ENCODE measurements at places on chromosomes 7 and 10.

DNA sequence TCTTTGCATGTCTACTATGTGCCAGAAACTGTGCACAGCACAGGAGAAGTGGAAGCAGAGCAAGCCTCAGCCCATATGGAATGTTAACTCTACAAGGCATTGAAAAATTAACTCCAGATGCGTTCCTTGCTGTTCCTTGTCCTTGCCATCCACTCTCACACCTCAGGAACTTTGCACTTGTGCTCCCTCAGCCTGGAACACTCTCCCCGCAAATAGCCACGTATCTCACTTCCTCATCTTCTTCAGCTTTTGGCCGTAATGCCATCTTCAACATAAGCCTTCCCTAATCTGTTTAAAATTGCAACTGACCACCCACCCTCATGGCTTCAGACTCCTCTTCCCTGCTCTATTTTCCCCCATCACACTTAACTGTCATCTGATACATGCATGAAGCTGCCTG lies 83.2 kb upstream of the CAPZA2 start:
- DNase-seq = no peak

- no peak for DNase-seq
These were observed 1.4 kb upstream of the TMEM139 start for GRCh38 chr7:143283381-143283780.

DNA sequence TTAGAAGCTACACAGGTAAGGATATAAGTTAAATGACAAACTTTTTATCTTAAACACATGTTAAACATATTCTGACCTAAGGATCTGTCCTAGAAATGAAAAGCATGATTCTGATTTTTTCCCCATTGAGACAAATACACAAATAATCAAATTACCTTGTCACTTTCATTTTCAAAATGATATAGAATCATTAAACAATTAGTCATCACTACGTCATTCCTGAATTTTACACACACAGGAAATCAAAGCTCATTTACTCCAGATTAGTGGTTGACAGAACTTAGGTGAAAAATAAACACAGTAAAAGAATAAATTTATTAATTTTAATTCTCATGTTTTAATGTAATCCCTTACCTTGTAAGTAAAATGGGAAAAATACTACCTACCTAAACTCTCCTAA lies 89.0 kb downstream of the AASS start:
- DNase-seq = no peak

DNA sequence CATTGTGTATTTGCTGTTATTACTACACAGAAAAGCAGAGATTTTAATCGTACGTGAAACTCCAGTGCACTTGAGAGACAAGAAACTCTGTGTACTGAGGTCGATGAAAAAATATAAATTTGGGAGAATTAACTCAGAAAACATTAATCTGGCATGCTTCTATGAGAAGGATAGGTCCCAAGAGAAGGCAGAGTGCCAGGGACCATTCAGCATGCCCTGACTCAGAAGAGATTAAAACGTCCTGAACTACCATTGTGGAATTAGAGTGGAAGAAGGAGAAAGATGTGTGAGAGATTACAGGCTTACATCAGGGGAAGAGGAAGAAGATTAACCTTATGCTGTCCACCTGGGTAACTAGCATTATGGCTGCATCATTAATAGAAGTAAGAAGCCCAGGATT lies 72.4 kb downstream of the REEP3 start:
- DNase-seq = peak; percentile 27

DNA sequence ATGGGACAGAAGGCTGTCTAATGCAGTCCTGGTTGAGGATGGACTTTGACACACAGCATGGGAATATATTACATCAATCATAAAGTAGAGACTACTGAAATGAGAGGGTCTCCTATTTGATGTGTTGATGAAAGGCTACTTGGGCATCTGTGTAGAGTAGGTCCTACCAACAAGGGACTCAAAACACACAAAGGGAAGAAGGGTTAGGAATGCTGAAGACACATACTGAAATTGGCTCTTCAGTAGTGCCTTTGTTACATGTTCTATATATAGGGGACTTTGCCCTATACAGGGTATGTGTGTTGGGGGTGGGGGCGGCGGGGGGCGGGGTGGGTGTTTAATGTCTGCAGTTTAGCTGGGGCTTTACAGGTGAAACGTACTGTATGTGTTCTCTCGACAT lies 7.7 kb downstream of the CUL1 start:
- no peak for DNase-seq

GRCh38 chr7:86833360-86833759 lies 189.7 kb downstream of the GRM3 start:
- DNase-seq = no peak

DNA sequence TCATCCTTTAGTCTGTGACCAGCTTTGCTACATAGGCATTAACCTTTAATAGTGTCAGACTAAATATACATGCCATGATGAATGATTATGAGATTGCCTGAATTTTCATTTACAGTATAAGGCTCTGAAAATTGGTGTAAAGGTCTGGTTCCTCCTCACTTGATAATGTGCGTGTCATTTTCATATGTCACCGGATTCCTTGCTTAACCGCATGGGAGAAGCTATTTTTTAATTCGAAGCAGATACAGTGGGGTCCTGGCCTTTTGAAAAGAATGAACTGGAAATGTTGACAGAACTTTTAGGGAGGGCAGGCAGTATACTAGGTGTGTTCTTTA lies 192.4 kb upstream of the SH2B2 start:
- no peak for DNase-seq

- no peak for DNase-seq
These were observed 37.3 kb upstream of the AKR1C2 start for GRCh38 chr10:5040781-5041470.

GRCh38 chr10:96370584-96371157 lies 11.9 kb upstream of the OPALIN start:
- peak; percentile 72 for DNase-seq

- no peak for DNase-seq
These were observed 10.7 kb upstream of the FHIP2A start for GRCh38 chr10:114810926-114811325.

DNA sequence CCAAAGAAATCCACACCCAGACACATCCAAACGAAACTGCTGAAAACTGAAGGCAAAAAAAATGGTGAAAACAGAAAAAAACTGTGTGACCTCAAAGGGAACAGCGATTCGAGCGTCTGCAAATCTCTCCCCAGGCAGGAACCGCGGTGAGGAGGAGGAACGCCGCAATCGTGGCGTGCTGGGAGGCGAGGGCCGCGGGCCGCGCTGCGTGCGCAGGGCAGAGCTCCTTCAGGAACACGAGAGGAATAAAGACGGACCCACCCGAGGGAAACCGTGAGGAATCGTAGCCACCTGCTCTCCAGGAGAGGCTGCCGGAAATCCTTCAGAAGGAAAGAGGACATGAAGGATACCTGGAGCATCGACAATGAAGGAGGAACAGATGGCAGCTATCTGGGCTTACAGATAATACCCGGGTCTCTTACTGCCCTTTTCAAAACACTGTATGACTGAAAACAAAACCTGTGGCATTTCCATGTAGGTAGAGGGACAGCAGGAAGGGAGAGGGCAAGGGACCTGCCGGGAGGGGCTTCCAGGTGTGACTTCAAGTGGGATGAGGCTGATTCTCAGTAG lies 266.0 kb downstream of the MAD1L1 start:
- no peak for DNase-seq

DNA sequence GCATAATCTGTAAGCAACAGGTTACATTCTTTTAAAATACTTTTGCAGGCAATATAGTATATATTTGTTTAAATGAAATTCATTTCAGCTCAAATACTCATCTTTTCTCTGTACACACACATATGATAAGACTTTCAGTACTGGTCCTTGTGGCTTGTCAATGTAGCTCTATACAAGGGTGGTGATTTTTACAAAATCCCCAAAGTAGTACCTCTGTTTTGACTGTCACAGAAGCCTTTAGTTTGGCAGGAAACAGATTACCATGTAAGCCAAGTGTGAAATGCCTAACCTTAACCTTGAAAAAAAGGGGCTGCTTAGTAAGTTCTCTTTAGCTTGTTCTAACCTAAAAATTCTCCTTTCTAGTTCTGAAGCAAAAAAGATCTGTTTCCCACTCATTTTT lies 87.9 kb downstream of the KCND2 start:
- DNase-seq = no peak

DNA sequence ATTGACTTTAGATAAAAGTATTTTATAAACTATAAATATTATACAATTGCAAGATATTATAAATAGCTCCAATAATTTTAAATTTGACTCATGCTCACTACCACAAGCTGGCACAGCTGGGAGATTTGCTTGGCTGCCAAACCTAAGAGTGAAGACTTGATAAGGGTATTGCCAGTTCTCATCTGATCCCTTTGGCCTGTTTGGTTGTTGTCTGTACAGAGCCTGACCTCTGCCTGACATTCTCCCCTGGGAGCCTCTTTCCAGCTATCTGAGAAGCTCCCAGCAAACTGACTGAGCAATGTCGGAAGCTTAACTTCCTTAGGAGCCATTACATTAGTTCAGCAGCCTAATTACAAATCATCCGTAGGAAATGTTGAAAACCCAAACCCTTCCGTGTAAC lies 10.2 kb upstream of the LMOD2 start:
- DNase-seq = no peak

GRCh38 chr7:158308001-158308400 lies 279.6 kb downstream of the PTPRN2 start:
- no peak for DNase-seq

DNA sequence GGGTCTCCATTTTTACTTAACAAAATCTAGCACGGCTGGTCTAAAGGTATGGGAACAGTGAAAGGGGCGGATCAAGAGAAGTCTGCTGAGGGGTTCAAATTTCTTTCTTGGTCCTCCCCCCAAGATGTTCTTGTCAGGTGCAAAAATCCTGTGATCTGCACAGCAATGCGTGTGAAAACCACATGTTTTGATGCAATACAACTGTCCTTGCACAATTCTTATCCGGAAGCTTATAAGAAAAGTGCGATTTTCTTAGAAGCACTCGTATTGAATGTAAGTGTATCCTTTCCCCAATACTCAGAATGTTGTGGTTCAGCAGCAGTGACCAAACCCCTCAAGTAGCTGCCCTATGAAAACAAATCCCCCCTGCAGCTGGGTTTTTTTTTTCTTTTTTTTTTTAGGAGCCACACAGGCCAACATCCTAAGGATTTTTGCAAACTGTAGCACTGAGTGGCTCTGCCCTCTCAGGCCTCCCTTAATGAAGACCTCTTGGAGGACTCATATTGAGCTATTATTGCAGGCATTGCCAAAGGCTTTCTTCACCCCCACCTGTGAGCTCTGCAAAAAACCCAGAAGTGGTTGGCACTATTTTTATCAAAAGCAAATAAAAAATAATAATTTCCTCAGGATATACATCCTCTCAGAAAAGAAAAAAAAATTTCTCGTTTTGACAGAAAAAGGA lies 151.9 kb upstream of the ITGB1 start:
- no peak for DNase-seq

DNA sequence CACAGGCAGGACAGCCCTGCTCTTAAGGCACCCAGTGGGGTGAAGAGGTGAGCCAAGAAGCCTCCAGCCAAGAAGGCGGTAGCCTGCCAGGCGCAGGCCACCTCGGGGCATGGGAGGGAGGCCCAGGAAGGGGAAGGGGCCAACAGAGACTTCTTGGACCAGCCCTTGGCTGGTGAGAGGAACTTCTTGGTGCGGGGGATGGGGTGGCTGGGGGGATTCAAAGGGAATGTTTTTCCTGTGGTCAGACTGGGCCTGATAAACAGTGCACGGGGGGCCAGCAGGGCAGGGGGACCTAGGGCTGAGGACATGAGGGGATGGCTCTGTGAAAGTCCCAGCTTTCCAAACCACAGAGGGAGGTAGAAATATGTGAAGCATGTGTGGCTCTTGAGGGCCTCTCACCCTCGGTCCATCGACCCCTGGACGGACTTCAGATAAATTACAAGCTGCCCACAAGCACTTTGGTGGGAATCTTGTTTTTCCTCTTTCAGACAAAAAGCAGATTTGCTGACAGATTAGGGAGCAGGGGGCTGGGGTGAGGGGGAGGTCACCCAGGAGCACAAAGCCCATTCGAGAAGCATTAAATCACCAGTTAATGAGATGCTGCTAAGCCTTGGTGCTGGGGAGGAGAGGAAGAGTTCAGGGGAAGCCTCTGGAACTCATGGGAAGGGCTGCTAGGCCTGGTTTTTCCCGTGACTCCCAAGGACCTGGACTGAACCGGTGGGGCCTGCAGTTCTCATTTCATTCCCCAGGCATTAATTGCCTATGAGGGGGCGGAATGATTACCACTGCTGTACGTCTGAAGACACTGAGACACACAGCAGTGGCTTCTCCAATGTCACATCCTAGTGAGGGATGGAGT lies 11.3 kb downstream of the CRYGN start:
- DNase-seq = no peak

- DNase-seq = no peak
These were observed 19.8 kb downstream of the CCNY start for GRCh38 chr10:35355971-35356724.

DNA sequence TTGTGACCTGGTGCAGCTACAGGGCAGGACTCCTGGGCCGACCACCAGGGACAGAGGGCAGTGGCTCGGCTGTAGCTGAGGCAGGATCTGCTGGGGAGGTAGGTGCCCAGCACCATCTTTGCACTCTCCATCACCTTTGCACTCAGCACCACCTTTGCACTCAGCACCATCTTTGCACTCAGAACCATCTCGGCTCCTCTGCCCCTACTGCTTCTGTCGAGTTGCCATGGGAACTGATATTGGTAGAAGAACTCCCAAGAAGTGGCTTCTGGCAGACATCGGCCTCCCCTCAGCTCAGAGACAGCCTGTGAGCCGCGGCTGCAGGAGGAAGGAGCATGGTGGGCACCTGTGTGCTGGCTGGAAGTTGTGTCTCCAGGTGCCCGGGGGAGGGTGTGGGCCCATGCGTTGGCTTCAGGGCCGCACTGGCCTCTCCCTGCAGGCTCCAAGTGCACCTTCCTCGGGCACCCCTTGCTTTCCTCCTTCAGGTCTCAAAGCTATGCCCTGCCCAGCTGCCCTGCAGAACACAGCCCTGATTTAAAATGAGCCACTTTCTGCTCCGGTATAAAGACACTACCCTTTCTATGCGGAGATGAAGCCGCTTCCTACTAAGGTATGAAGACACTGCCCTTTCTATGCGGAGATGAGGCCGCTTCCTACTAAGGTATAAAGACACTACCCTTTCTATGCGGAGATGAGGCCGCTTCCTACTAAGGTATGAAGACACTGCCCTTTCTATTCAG lies 514.5 kb downstream of the PTPRN2 start:
- DNase-seq = no peak

- DNase-seq = peak; percentile 92
These were observed 11.3 kb upstream of the INMT start for GRCh38 chr7:30740417-30741181.

GRCh38 chr10:119136084-119136483 lies 29.4 kb downstream of the SFXN4 start:
- DNase-seq = no peak

- no peak for DNase-seq
These were observed 84.0 kb downstream of the NEUROD6 start for GRCh38 chr7:31256506-31256905.

DNA sequence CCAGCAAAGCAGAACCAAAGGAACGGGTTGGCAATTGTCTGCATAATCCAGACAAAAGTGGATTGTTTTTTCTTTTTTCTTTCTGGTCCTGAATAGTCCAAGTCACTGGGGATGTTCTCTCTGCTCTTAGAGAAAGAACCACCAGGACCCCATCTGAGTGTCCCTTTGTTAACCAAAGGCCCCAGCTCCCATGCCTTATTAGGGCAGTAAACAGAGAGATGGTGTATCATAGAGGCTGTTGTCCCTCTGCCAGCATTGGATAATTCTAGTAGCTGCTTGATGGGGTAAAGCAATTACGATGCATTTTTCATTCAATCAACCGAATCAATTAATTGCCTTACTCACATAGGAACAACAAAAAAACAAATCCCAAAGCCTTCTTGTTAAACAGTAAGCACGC lies 213.0 kb downstream of the BUB3 start:
- DNase-seq = no peak

GRCh38 chr10:133544506-133544905 lies 17.3 kb downstream of the CYP2E1 start:
- DNase-seq = no peak

GRCh38 chr7:25031007-25031406 lies 51.0 kb upstream of the OSBPL3 start:
- no peak for DNase-seq
